ENCODE measurements at places on chromosomes 11 and 22.

DNA sequence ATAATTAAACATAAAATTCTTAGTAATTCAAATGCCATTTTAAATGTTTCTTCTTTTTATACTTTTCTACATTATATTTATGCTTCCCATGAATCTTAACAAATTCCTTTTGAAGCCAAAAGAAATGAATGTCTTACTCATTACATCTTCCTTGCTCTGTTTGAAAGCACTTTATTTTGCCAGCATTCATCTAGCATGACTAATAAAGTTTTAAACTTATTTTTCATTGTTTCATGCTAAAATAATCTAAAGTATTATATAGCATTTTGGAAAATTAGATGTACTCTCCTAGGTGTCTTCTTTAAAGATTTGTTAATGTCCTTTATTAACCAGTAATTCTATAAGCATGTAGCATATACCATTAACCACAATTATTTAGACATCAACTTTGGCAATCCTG lies 9.7 kb upstream of the PIWIL4 start:
- DNase-seq: no peak

DNA sequence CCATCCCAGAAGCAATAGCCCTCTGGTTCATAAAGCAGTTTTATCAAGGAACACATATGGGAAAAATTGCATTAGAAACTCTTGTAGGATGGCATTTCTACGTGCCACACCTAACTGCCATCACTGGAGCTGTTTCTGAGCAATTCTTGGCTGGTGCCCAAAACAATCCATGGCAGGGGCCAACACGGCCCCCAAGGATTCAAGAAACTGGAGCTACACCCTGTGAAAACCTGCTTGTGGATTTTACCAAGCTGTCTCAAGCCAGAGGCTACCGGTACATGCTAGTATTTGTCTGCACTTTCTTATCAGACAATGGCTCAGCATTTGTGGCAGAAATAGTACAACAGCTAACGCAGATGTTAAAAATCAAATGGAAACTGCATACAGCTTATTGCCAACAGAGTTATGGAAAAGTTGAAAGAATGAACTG lies 42.4 kb upstream of the GLYAT start:
- no peak for DNase-seq

GRCh38 chr11:134668076-134668475 lies 256.0 kb upstream of the B3GAT1 start:
- DNase-seq: no peak

- no peak for DNase-seq
Observed at GRCh38 chr11:30314625-30315024, 8.3 kb upstream of the ARL14EP start.

- no peak for DNase-seq
Observed at GRCh38 chr11:116229236-116229970, 543.4 kb downstream of the BUD13 start.

- no peak for DNase-seq
Observed at GRCh38 chr11:83072350-83073242, 899 bp upstream of the RAB30 start.

DNA sequence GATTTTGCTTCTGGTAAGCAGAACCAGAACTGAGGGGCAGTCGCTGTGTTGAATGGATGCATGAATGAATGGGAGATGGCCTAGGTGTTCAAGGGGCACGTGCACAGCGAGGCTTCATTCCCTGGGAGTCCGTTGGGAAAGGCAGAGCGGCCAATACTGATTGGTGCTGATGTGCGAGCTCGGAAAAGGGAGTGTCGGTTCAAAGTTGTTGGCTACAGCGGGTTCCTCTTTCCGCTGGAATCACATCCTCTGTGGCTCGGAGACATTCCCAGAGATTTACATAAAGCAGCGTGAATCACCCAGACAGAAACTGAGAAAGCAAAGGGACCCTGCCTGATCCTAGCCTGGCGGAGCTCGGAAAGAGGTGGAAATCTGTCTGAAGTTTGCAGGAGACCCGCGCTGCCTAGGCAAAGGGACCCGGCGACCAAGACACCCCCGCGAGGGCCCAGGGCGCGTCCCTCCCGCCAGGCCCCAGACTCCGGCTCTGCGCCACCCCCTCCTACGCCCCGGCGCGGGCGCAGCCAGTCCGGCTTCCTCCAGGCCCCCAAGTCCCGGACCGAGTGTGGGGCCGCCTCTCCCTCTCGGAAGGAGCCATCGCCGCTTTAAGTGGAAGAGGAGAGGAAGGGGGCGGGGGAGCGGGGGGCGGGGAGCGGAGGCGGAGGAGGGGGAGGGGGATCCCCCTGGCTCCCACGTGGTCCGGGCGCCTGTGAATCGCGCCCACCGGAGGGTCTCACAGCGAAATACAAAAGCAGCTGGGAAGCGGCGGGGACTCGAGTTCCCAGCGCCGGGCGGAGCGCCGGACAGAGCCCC lies at the start of gene FJX1:
FJX1 (plus strand) TSS at position 774 of the 810 bp plus-strand sequence. CDS start 177 bp downstream, outside the sequence.
- DNase-seq: no peak

GRCh38 chr11:2796508-2797113 lies 89.0 kb downstream of the CDKN1C start:
- DNase-seq: no peak

- no peak for DNase-seq
Observed at GRCh38 chr11:80816454-80816847, 1375.6 kb upstream of the TENM4 start.

- no peak for DNase-seq
Observed at GRCh38 chr11:36417154-36417553, 92.9 kb downstream of the TRAF6 start.

GRCh38 chr11:118625036-118625690 lies 17.7 kb downstream of the PHLDB1 start:
- no peak for DNase-seq

DNA sequence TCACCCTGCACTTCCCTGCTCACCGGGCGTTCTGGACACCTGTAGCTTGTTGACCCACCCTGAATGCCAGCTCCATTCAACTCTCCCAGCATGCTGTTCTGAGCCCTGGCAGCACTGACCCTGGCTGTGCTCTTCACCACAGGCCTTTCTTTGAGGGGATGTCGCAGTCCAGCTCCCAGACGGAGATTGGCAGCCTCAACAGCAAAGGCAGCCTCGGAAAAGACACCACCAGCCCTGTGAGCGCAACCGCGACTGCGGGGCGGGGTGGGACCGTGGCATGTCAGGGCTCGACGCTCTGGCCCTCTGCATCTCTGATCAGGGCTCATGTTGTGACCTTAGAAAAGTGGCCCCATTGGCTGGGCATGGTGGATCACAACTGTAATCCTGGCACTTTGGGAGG lies 47.4 kb upstream of the RAB1B start:
- DNase-seq: no peak

DNA sequence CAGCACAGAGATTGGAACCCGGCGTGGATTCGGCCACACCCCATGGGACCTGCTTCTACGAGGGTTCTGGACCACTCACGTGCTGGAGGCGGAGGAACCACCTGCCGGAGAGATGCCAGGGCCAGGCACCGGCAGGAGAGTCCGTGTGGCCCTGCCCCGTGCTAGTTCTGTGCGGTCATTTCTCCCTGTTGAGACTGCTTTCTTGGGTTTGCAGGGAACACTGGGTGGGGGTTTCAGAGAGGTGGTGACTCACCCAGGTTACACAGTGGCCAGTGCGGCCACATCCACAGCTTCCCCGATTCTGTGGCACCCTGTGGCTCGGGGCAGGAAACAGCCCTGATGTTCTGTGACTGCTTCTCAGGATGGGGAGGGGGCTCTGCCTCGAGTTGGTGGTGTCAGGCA lies 3.6 kb upstream of the PHLDA2 start:
- no peak for DNase-seq

GRCh38 chr11:1036303-1036923 lies at the start of gene MUC6:
MUC6 (minus strand) TSS chr11:1036718; CDS start chr11:1036655, 63 bp downstream.
- DNase-seq: no peak

GRCh38 chr11:33941637-33942160 lies 49.8 kb upstream of the LMO2 start:
- DNase-seq: no peak

GRCh38 chr11:110349138-110349996 lies 53.0 kb upstream of the RDX start:
- no peak for DNase-seq

- no peak for DNase-seq
Observed at GRCh38 chr11:68969386-68969785, 11.4 kb downstream of the MRGPRD start.

DNA sequence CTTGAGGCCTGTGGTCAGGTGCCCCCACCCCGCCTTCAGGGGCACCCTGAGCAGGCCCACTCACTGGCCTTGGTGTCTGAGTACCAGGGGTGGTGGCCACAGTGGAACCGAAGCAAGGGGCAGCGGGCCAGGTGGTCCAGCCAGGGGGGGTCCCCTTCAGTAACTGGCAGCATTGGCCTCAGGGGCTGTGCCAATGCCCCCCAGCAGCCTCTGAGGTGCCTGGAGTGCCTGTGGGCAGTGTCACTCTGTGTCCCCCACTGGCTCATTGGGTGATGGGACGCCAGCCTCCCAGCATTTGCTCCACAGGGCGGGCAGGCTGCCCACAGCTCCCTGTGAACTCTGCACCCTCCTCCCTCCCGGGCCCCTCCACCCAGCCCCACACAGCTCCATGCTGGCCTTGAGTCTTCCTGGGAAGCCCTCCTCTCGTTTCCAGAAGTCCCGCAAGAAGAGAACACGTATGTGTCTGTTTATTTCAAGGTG lies 29.5 kb upstream of the CARS1 start:
- DNase-seq: no peak

GRCh38 chr11:102138670-102139069 lies 28.4 kb downstream of the YAP1 start:
- DNase-seq: no peak
